AG09319 (cell line): ENCODE measurements at places on chromosomes 5 and 9.

GRCh38 chr5:15798006-15798405 lies 298.0 kb downstream of the FBXL7 start:
- DNase-seq, result no peak

GRCh38 chr9:125532412-125532811 lies 174.6 kb downstream of the MAPKAP1 start:
- DNase-seq, result no peak

DNA sequence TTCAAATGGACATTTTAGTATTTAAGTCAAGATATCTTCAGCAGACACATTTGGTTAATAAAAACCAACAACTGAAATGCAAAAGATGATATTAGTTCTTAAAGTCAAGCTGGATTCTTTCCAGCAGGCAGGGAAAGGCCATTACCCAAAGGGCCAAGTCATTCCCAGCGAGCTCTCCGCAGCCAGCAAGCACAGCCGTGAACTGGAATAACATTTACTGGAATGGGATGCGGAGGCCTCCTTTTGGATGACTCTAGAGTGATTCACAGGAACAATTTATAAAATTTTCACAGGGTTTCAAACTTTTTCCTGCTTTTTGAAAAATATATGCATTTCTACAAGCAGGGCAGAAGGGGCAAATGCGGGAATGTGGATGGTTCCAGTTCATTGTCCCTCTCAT lies 76.6 kb upstream of the DAB2 start:
- DNase-seq, result no peak

- no peak for DNase-seq
Observed at GRCh38 chr5:54251981-54252380, 58.4 kb downstream of the ARL15 start.

GRCh38 chr5:146690880-146691355 lies 174.9 kb upstream of the GPR151 start:
- no peak for DNase-seq

DNA sequence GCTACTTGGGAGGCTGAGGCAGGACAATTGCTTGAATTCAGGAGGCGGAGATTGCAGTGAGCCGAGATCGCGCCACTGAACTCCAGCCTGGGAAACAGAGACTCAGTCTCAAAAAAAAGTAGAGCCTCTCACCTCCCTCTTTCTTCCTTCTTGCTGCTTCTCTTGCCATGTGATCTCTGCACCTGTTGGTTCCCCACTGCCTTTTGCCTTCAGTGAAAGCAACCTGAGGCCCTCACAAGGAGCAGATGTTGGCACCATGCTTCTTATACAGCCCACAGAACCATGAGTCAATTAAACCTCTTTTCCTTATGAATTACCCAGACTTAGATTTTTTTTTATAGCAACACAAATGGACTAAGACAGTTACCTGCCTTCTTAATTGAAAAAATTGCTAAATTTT lies 45.6 kb upstream of the GLRX start:
- no peak for DNase-seq
